ENCODE measurements at places on chromosomes 4 and X. TPM values are rescaled to one million over a fixed set of nuclear protein-coding genes. Genes with fewer than 3 reads are reported as not detected.
A peak's percentile ranks its signal among the peaks of the same experiment; 100 is the strongest.

DNA sequence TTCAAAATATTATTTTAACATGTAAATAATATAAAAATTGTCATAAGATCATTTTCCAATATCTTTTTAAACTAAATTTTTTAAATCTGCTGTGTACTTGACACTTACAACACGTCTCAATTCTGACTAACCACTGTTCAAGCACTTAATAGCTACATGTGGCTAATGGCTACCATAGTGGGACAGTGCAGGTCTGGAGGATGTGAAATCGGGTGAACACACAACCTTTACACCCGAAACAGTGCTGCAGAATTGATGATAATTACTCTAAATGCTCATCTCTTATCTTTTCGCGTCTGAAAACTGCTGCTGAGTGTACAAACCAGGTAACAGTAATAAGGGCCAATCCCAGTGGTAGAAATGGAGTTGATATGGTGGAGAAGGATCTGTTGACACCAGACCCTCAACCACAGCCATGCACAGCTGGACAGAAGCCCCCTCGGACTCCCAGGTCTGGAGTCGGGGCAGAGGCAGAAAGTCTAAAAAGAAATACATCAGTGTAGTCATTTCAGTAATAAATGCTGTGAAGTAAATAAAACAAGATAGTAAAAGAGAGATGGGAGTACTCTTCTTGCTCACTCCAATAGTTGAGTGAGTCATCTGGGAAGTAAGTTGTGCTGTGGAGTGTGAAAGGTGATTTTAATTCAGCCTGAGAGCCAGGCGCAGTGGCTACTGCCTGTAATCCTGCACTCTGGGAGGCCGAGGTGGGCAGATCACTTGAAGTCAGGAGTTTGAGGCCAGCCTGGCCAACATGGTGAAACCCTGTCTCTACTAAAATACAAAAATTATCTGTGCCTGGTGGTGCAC, 150.0 kb downstream of the CBR4 start:
- no peak for DNase-seq

DNA sequence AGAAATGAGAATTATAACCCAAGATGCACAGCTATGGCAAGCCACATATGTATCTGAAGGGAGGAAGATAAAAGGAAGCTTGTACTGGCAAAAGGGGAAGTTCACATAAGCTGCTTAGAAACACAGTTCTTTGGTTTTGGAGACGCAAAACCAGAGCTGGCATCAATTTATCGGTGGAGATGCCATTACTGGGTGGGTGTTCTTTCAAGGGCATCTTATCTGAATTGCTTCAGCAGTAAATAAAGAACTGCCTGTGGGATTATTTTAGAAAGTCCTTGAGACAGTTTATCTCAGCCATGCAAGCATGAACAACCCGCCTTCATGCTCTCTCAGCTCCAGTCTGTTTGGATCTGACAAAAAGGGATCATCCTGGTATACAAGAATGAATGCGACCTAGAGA, 60.8 kb downstream of the DDX60 start:
- no peak for DNase-seq

- no peak for DNase-seq
Measured at GRCh38 chrX:40628506-40628905, 5.3 kb downstream of the MPC1L start.

DNA sequence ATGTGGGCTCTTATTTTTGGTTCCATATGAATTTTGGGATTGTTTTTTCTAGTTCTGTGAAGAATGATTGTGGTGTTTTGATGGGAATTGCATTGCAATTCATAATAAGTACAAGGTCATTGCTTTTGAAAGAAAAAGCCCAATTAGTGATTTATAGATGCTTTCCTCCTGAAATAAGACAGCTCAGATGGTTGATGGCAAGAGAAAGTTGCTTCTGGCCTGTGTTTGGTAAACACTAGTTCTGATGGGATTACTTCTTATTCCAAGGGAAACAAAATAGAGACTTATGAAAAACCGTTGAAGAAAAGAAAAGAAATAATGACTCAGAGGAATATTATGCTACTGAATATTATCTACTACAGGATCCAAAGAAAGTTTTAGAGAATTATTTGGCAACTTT, 144.9 kb downstream of the SPANXA1 start:
- DNase-seq: no peak

- DNase-seq: peak; percentile 18
Measured at GRCh38 chrX:15564981-15565579, 35.7 kb downstream of the ACE2 start.

DNA sequence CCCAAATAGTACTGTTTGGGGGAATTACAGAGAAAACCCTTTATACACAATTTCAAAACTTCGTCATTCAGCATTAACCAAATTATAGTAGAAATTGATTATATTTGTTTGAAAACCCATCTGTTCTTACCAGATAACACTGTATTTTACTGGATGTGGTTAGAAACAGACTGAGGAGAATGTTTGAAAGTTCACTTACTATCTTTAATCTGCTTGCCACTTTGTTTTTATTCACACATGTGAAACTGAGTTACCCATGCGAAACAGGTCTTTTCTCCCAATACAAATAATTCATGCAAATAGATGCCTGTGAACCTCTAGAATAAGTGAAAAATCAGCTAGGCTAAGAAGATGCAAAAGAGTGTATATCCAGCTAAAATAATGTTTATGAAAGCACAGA, 177.5 kb downstream of the NAA11 start:
- no peak for DNase-seq

- peak; percentile 84 for DNase-seq
Measured at GRCh38 chr4:2220016-2220630, 21.8 kb downstream of the HAUS3 start.

GRCh38 chr4:173025131-173025530, 143.5 kb upstream of the GALNT7 start:
- peak; percentile 83 for DNase-seq

- no peak for DNase-seq
Measured at GRCh38 chr4:123014038-123014437, 91.6 kb upstream of the NUDT6 start.

GRCh38 chr4:63563288-63564014, 845.8 kb downstream of the TECRL start:
- DNase-seq: no peak

- DNase-seq: no peak
Measured at GRCh38 chrX:9576059-9576458, 111.2 kb downstream of the TBL1X start.

DNA sequence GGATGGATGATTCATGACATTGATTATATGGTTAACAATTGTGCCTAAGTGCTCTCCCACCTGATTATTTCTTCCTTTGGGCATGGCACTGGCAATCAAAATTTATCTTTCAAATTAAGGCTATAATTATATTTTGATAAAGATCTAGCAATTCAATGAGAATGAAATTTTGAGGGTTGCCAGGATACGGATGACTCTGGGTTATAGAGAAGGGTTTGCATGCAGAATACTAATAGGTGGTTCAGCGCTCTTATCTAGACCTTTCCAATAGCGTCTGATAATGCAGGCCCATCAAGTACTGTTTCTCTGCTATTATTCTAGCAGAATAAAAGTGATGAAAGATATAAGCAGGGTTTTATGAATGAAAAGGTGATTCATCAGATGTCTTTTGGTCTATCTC, 74.9 kb upstream of the SCML1 start:
- DNase-seq: no peak

- DNase-seq: no peak
Measured at GRCh38 chr4:170388255-170388654, 298.5 kb upstream of the AADAT start.

DNA sequence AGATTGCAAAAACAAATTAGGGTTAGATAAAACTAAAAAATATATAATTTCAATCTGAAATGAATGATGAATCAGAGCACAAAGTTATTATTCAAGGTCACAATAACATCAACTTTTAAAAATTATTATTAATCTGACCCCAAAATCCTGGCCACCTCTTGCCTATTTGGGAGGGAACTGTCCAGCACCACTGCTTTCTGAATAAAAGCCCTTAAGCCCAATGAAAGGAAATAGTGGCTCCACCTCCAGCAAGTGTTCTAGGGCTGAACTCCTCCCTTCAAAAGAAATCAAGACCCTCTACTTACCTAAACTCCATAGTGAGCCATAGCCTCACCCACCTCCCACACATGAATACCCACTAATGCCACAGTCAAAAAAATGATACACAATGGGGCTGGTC, 208.2 kb downstream of the PARM1 start:
- no peak for DNase-seq

DNA sequence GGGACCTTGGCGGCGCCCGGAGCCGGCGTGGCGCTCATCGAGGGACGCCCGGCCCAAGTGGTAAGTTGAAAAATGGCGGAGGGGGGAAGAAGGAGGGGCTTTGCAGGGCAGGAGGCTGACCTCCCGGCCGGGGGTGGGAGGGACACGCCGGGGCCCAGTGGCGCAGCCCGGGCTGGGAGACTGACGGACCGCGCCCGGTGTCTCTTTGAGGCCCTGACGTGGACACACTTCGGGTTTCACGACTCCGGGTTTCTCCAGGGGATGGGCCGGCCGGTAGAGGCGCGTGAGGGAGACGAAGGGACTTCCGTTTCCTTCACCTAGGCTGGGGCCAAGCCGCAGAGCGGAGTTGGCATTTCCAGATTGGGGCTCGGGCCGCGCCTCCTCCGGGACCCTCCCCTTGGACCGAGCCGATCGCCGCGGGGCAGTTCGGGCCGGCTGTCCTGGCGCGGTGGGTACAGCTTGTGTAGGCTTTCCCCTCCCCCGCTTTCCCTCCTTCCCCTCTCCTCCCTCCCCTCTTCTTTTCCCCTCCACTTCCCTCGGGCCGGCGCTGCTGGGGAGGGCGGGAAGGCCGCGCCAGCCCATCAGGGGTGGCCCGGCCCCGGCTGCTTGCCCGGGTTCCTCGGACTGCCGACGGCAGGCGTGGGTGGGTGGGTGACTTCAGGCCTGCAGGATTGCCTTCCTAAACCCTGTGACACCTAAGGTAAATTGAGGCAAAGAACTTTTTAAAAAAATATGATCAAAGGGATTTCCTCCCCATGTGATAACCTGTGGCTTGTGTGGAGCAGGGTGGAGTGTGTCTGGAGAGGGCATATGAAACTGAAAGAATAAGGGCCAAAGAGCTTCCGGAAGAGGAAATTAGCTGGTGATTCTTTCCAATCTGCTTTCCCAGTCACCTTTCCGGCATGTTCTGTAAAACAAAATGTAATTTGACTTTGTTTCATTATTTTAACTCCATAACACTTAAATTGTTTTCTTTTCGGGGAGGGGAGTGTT, at the start of gene XIAP:
Gene XIAP (plus strand): TSS at position 208 of the 993 bp plus-strand sequence. CDS start 25,610 bp downstream, outside the sequence.
- peak; percentile 43 for DNase-seq

- no peak for DNase-seq
Measured at GRCh38 chr4:90152024-90152423, 24.8 kb downstream of the CCSER1 start.

GRCh38 chr4:140351093-140352075, 22.1 kb upstream of the SCOC start:
- DNase-seq: no peak

GRCh38 chr4:60579335-60579734, 620.8 kb upstream of the ADGRL3 start:
- DNase-seq: no peak

DNA sequence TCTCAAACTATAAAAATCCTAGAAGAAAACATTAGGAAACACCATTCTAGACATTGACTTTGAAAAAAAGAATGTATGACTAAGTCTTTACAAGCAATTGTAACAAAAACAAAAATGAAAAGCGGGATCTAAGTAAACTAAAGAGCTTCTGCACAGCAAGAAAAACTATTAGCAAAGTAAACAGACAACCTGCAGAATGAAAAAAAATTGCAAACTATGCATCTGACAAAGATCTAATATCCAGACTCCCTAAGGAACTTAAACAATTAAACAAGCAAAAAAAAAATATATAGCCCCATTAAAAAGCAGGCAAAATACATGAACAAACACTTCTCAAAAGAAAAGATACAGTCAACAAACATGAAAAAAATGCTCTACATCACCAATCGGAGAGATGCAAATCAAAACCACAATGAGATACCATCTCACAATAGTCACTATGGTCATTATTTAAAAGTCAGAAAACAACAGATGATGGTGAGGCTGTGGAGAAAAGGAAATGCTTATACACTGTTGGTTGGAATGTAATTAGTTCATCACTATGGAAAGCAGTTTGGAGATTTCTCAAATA, 168.1 kb downstream of the EPHA5 start:
- no peak for DNase-seq

GRCh38 chr4:120948382-120948781, 25.9 kb upstream of the PRDM5 start:
- no peak for DNase-seq

- no peak for DNase-seq
Measured at GRCh38 chr4:151760002-151760401, 805 bp downstream of the GATB start.

GRCh38 chr4:73985528-73985852, 2.5 kb downstream of the PPBP start:
- DNase-seq: no peak

The SLITRK4 gene
- total RNA-seq: 2.7 TPM

The CYBB gene
- total RNA-seq: 19.5 TPM

The ABHD18 gene
- total RNA-seq: 17.7 TPM

The SPANXA1 gene
- not detected for total RNA-seq

The SCML1 gene
- total RNA-seq: 14.9 TPM

The ZNF518B gene
- total RNA-seq: 12.1 TPM

The PCDH11X gene
- total RNA-seq: 1.5 TPM

The KIT gene
- total RNA-seq: 18.6 TPM

The AMBN gene
- not detected for total RNA-seq

The IDH3G gene
- total RNA-seq: 101 TPM

The LDOC1 gene
- 8.5 TPM for total RNA-seq

The F8A2 gene
- total RNA-seq: 15.6 TPM

The TMPRSS11D gene
- total RNA-seq: not detected

Data from tibial nerve (tissue), 4 donors.